IgD-negative memory B cell (primary cell): ENCODE measurements at places on chromosomes 5 and 9. TPM values are rescaled to one million over a fixed set of nuclear protein-coding genes. Genes with fewer than 3 reads are reported as not detected.

The ADAMTS12 gene
- polyA plus RNA-seq, result not detected

The EIF4E1B gene
- not detected for polyA plus RNA-seq

The TMOD1 gene
- 2.8 TPM for polyA plus RNA-seq

The ATP6V1G1 gene
- 361 TPM for polyA plus RNA-seq
